ENCODE measurements at places on chromosomes 6 and 20.

DNA sequence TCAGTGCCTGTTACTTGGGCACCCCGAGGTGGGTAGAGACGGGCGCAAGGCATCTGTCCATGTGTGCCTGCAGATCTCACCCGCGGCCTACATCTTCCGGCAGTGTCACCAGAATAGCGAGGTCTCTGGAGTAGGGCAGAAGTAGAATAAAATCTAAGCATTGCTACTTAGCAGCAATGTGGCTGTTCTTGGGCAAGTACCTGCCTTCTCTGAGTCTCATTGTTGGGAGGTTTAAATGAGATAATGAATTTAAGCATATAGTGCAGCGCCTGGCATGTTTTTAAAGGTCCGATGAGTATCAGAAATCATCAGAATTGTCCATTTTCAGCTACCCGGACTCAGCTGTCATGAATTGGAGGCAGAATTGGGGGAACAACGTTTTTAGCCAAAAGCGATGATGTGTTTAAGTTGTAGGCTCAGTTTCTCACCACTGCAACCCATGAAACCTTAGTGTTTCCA lies 800 bp downstream of the ABCC10 start:
- DNase-seq, result no peak

DNA sequence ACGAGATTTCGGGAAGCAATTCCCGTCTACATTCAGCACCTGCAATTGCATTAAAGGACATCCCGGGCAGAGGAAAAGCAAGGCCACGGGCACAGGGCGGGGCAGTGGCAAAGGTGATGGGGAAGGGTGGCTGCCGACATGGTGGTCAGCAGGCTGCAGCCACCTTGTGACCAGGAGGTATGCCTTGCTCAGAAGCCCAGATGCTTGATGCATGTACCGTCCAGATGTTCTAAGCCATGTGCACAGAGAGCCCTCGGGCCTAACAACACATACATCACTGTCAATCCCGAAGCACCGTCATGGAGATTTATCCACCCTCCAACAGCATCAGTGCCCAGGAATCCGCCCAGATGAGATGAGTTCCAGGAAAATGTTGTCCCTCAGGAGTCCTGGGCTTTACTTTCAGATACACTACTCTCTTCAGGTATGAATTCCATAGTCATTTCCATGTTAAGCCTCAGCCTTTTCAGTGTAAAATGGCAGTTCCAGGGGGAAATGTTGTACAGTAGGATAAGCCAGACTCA lies 77.8 kb upstream of the FRMD1 start:
- no peak for DNase-seq

DNA sequence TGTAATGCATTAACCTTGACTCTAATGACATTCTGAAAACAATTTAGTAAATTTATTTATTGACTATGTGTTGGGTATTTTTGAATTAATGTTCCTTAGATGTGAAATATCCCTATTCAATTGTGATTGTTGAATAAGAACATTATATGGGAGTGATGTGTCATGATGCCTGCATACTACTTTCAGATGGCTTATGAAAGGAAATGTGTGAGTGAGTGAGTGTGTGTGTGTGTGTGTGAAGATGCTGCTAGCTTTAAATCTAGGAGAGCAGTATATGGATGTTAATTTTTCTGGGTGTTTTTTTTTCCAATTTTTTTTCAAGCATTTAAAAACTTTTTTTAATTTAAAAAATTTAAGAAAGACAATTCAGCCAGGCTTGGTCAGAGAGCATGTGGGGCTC lies 32.5 kb upstream of the NT5E start:
- no peak for DNase-seq

- DNase-seq, result no peak
Measured at GRCh38 chr6:14671261-14671681, 553.7 kb downstream of the CD83 start.

- no peak for DNase-seq
Measured at GRCh38 chr20:11626551-11626950, 291.1 kb upstream of the BTBD3 start.

- no peak for DNase-seq
Measured at GRCh38 chr6:40194447-40195170, 260.3 kb upstream of the MOCS1 start.

GRCh38 chr6:82205930-82206392 lies 41.6 kb downstream of the IBTK start:
- no peak for DNase-seq

DNA sequence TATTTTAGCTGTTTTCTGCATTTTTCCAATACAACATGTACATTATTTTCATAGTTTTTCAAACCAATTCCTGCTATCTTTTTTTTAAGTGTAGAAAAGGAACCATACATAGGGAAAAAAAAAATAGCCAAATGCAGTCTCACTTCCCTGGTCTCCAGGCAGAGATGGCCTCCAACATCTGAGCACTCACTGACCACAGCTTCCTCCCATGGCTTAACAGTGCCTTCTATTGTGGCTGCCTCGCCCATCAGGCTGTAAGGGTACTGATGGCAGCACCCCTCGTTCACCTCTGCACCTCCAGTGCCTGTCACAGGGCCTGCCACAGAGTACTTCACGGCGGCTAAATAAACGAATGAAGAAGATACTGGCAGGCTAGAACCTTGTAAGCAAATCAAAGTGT lies 591.1 kb downstream of the PTPRT start:
- no peak for DNase-seq

DNA sequence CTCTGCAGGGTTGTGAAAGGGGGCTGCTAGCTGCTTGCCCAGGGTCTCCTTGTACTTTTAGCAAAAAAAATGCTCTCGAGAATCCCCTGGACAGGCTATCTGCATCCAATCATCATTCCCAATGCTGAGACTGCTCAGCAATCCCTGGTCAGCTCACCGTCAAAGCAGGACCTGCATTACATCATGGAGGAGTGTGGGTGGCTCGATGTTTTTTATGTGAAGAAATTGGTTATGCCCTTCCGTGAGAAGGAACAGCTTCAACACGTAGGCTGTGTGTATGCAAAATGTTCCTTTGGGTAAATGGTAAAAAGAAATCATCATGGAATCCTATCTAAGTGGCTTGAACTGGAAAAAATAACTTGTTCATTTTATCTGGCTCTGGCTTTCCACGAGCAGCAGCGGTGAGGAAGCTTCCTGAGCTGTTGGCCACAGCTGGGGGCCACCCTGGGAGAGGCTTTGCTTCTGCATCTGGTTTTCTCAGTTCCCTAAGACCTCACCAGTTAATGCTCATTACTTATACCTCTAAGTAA lies 111.4 kb downstream of the FYN start:
- no peak for DNase-seq

- no peak for DNase-seq
Measured at GRCh38 chr20:52331655-52332054, 140.1 kb upstream of the ZFP64 start.

- no peak for DNase-seq
Measured at GRCh38 chr6:122033564-122034181, 365.8 kb upstream of the HSF2 start.

GRCh38 chr6:74879976-74880375 lies 325.9 kb downstream of the COL12A1 start:
- DNase-seq, result no peak

DNA sequence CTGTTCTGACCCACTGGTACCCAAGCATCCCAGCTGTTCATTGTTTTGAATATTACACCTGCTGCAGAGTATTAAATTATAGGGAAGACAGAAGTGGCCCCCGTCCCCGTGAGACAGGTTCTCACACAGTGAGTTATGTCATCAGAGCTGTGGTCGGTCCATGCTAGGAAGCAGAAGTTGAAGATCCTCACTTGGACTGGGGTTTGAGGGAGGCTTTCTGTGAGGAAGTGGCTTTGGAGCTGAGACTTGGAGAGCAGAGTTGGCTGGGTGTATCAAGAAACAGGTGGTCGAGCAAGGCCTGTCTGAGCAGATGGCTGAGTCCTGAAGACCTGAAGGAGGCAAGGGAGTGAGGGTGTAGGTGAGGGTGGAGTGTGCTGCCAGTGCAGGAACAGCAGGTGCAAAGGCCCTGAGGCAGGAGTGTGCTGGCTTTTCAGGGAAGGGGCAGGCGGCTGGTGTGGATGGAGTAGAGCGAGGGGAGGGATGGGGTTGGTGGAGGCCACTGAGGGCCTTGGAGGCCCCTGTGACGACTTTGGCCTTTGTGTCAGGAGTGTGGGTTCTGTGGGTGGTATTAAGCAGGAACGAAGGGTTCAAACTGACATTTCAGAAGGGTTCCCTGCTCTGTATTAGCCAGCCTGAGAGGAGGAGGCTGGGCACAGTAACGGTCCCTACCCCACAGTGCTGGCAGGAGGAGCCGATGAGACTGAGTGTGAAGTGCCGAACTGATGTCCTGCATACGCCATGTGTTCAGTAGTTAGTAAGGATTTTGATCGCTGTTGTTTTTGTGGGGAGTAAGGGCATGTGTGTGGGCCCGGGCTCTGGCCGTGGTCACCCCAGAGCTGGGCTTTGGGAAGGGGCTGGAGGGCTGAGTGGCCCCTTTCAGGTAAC lies 11.8 kb downstream of the SRC start:
- DNase-seq, result no peak

DNA sequence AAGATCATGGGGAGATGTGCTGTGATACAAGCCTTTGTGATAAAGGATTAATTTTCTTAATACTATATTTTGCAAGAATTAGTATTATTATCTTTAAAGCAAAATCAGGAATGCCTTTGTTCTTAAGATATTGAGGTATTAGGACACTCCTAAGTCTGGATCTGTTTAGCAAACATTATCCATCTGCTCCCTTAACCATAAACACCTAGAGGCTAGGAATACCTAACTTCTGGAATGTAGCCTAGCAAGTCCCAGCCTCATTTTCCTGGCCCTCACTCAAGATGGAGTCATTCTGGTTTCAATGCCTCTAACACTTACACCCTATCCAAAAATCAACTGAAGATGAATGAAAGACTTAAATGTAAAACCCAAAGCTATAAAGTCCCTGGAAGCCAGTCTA lies 106.3 kb upstream of the GJE1 start:
- no peak for DNase-seq

DNA sequence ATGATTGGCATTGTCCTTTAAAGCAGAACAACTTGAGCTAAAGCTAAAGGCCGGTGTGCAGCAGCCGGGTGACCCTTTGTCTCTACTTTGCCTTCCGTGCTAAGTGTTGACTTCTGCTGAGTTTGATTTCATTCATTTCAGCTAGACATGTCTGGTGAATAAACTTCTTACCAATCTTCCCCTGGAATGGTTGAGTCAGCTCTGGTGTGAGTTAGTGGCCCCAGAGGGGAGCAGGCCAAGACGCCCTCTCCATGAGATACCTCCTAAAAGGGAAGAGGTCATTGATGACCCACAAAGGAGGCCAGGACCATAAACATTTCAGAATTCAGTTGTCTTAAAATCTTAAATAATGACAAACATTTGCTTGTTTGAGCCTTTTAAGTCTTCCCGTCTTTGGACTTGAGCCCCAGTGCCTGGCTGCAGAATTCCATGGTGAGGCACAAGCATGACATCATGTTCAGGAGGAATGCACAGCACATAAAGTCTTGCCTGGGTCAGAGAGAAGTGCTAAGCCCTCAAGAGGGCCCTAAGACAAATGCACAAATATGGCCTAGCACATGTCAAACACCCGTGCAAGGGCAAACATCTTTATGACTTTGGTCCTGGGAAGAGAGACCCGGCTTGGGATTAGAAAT lies 96.3 kb upstream of the NEDD9 start:
- DNase-seq, result no peak

DNA sequence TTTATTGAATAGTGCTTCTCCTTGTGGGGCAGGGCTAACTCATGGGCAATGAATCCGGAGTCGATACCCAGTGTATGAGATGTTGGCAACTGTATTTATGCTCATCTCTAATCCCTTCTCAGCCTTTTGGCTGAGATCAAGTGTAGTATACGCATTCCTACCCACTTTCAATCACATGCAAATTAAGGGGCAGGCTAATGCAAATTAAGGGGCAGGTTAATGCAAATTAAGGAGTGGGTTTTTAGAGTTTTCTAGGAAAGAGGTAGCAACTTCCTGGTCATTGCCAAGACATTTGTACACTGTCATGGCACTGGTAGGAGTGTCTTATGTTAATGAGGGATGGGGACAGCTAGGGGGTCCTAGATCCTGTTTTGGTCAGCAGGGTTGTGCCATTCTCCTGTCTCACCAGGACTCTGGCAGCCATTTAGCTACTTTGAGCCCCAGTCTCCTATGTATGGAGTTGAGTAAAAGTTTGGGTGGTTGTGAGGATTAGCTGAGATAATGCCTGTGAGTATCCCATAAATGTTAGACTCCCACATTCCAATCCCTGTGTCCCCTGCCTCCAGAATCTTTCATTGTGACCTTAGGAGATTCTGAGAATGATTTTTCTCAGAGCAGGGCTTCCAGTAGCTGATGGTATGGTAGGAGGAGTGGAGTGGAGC lies at the start of gene CNBD2:
Gene CNBD2 (plus strand): TSS at position 612 of the 662 bp plus-strand sequence. CDS start 173 bp downstream, outside the sequence.
- no peak for DNase-seq

GRCh38 chr6:113650610-113650979 lies 206.6 kb upstream of the MARCKS start:
- DNase-seq, result no peak

DNA sequence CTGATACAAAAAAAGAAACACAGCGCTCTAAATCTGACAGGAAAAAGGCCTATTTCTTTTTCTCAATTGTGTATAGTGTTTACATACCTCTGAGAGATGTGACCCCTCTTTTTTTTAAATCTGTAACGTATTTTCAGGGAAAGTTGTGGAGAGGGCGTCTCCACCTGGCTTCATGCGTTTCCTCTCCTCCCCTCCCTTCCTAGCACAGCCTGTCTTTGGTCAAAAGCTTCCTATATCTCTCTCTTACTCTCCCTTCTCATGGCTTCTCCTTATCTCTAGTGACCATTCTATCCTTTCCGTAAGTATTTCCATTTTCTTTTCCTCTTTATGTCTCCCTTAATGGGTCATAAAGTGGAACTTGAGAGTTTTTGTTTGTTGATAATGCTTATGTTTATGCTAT lies 458.9 kb downstream of the HACE1 start:
- DNase-seq, result no peak

DNA sequence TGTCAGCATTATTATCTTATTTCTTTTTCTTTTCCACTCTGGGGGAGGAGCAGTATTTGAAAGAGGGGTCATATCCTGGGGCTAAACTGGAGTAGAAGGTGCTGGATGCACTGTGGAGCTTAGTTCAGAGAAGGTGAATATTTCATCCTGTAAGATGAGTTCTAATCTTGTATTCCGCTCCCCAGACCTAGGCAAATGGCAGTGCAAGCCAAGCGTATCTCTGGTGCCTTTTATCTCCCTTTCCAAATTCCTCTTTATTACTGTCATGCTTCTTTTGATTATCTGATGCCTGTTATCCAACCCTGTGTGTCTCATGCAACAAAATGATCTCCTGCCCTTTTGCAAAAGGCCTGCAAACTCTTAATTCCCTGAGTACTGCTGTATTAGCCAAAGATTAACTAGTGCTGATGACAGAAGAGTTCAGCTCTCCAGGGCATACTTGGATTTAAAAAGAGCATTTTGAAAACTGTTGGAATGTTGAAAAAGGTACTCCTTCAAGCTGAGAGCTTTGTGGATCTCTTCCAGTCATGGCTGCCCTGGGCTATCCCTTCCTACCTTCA lies 138.0 kb downstream of the CARMIL1 start:
- DNase-seq, result no peak

Measured in NCI-H446 treated with DMSO at 0.1 percent for 48 hours (cell line).